NCI-H1105 (cell line): ENCODE measurements at places on chromosomes 1 and 21.

DNA sequence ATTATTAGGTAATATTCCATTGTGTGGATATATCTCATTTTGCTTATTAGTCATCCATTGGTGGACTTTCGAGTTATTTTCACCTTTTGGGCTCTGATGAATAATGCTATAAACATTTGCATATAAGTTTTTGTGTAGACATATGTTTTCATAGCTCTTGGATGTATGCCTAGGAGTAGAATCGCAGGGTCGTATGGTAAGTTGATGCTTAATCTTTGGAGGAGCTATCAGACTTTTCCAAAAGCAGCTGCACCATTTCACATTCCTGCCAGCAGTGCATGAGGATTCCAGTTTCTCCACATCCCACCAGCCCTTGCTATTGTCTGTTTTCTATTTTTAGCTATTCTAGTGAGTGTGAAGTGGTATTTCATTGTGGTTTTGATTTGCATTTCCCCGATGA, 120.3 kb upstream of the TMEM51 start:
- no peak for DNase-seq

GRCh38 chr1:236143104-236143948, 987 bp downstream of the GPR137B start:
- DNase-seq = no peak

DNA sequence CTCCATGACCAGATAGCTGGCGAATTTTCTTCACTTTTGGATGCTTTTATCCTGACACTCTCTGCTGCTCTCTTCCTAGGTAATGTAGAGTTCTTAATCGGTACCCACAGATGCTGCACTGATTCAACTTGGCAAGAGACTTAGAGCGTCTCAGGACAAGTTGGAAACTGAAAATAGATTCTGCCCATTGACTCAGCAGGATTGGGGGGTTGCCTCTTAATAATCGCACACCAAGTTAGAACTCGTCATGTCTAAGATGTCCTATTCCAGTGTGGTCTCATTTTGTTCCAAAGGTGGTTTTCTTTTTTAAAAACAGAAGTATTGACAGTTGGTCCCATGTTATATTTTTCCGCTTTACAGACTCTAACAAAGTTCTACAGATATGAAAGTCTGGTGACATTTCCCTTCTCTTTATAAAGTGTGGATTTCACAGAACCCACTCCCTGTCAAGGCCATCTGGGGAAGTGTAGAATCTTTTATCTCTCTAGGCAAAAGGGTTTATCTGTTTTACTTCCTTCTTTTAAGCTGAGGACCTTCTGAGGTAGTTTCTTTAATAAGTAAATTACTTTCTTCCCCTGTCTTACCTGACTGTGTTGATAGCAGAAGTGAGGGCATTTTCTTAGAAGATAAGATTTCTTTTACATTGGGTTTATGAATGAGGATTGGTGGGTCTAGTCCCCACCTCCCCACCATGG, 12.1 kb upstream of the DIPK1A start:
- DNase-seq = no peak

- no peak for DNase-seq
Observed at GRCh38 chr1:21913763-21914162, 23.3 kb downstream of the HSPG2 start.

DNA sequence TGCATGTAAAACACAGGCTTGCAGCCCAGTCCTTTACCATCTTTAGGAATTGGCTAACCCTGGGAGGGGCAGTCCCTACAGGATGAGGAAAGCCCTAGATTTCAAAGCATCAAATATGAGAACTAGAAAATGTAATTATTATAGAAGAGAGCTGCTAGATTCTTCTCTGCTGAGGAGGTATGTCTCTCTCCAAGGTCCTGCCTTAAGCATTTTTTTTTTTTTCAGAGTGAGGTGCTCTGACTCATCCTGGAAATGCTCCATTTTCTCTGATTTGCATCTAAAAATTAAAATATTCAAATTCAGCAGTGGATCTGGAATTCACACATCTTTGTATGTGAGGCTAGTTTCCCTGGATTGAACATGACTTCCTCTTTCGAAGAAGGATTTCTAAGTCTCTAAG, 149.8 kb downstream of the ZNF648 start:
- no peak for DNase-seq

DNA sequence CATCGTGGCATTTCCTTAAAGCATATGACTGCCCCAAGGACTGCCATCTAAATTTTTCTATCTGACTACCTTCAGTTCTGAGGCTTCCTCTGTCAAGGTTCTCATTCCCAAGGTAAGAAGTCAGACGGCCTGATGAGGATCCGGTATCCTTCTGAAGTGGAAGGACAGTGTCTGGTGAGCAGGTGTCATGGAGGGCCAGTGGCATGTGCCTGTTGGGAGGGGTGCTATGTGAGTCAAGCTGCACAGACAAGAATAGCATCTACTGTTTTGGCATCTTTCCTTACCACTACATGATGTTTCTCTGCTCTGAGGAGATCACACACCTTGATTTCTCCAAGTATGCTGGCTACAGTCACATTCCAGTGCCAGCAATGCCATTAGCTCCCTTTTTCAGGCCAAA, 99.6 kb upstream of the RGS1 start:
- DNase-seq = no peak

DNA sequence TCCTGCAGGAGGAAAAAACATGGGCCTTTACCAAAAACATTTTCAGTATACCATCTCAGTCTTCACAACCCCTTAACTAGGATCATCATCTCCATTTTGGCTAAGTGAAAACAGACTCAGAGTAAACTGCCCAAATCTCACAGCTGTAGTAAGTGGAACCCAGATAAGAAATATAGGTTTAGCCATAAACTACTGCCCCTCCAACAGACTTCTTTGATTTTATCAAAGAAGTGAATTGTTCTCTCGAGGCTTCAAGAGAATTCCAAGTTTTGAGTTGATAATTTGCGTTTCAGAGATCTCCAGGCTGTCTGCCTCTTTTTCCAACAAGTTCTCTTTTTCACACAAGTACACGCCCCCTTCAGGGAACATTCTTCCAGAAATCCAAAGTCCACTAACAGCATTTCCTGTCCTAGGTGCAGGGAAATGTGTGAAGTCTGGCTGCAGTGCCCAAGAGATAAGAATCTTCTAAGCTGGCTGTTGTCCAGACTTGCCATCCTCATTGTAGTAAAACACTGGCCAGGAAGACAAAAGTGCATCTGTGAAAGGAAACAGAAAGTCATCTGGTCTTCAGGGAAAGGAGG, 30.8 kb downstream of the RNF19B start:
- no peak for DNase-seq
